ENCODE measurements at places on chromosomes 13 and 19. TPM values are rescaled to one million over a fixed set of nuclear protein-coding genes. Genes with fewer than 3 reads are reported as not detected.

DNA sequence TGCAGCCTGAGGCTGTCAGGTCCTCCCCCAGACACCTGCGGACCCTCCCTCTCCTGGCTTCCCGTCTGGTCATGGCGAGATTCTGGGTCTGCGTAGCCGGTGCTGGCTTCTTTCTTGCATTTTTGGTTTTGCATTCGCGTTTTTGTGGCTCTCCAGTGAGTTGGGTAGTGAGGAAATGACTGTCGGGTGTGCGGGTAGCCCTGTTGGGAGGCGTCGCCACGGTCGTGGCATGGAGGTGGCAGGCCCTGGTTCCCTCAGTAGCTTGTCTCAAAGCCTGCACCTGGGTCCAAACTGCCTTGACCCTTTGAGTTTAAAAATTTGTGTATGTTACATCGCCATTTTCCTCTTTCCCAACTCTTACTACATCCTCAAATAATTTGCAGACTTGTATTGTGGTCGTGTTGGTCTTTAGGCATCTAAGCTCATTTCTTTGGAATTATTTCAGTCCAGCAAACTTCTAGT, 344 bp downstream of the NHLRC3 start:
- no peak for DNase-seq

- no peak for DNase-seq
Observed at GRCh38 chr13:106756446-106756845, 188.5 kb upstream of the ARGLU1 start.

DNA sequence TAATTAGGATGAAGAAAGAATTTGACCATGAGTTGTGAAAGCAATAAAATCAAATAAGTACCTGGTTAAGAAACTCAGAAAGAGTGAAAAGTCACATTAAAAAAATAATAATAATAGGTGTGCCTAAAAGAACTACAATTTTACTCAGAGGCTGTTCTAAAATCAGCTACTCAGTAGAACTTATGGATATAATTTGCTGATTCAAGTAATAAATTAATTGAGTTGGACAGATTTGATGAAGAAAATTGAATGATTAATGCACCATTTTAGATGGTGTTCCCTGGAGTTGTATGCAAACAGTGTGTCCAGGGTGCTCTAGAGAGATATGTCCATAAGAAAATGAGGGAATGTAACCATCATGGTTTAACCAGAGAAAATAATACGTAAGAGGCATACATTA, 2852.5 kb downstream of the PCDH9 start:
- no peak for DNase-seq

PRX gene
- 0.80 TPM for total RNA-seq

- no peak for DNase-seq
Observed at GRCh38 chr19:36081385-36081784, 26.7 kb downstream of the WDR62 start.

GRCh38 chr13:72221276-72221962, 354.4 kb upstream of the DACH1 start:
- DNase-seq, result no peak

DNA sequence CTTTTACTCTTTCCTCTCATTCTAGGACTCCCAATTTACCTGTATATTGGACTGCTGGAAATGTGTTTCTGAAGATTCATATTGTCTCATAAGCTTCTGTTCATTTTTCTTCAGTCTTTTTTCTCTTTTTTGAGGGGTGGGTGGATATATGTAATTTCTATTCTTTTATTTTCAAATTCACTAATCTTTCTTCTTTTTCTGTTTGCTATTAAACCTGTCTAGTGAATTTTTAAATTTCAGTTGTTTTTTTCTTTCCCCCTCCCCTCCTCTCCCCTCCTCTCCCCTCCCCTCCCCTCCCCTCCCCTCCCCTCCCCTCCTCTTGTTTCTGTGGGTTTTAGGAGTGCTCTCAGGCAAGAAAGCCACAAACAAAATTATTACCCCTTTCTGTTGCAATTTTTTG, 16.9 kb upstream of the ZNF527 start:
- DNase-seq, result no peak

- DNase-seq, result no peak
Observed at GRCh38 chr13:109224033-109224432, 562.4 kb downstream of the IRS2 start.
